ENCODE measurements at places on chromosomes 1 and 21. TPM values are rescaled to one million over a fixed set of nuclear protein-coding genes. Genes with fewer than 3 reads are reported as not detected.

INSRR gene
- 0.68 TPM for total RNA-seq

SIK1 gene
- total RNA-seq: 12.5 TPM

RXFP4 gene
- total RNA-seq: not detected

ZC3H12A gene
- total RNA-seq: 40.4 TPM

RAB3B gene
- total RNA-seq: 0.02 TPM

CHIT1 gene
- 0.21 TPM for total RNA-seq

COL24A1 gene
- 0.02 TPM for total RNA-seq

AMY1B gene
- not detected for total RNA-seq

GRCh38 chr1:156251527-156251926, 3.7 kb upstream of the PAQR6 start:
- no peak overlapping the region for H3K27ac ChIP-seq
- no peak for DNase-seq
- H3K4me1 ChIP-seq: peaks cover 6% of the 10 kb centered on the region
- peaks cover 33% of the 10 kb centered on the region for H3K36me3 ChIP-seq
- no peak overlapping the region for H3K4me3 ChIP-seq

DNA sequence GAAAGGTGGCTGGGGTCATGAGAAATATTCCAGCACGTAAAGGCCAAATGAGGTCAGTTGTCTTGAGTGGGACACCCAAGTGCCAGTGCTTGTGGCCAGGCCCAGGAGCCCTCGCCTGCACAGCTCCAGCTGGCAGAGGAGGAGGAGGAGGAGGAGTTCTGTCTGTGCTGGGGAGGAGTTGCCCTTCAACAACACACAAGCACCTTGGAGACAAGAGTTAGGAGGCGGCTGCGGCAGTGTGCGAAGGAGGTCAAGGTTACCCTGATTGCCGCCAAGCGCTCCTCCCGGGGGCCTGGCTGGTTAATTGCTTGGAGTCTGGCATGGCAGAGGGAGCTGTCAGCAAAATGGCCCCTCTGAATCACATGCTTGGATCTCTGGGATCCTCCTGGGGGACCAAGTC, 45.1 kb downstream of the GRIK3 start:
- H3K27ac ChIP-seq: no peak overlapping the region
- DNase-seq: no peak
- peaks cover 4% of the 10 kb centered on the region for H3K27me3 ChIP-seq
- no peaks in the 10 kb centered on the region for H3K4me1 ChIP-seq

GRCh38 chr1:147539122-147539575, 2.2 kb upstream of the BCL9 start:
- peaks cover 29% of the 10 kb centered on the region for H3K4me1 ChIP-seq
- no peaks in the 10 kb centered on the region for H3K36me3 ChIP-seq
- no peak for DNase-seq
- H3K27me3 ChIP-seq: peaks cover 5% of the 10 kb centered on the region
- H3K4me3 ChIP-seq: no peak overlapping the region

- peaks cover 2% of the 10 kb centered on the region for H3K27me3 ChIP-seq
- no peak overlapping the region for H3K27ac ChIP-seq
- no peaks in the 10 kb centered on the region for H3K36me3 ChIP-seq
Measured at GRCh38 chr1:180927841-180928240, 15.1 kb downstream of the KIAA1614 start.

DNA sequence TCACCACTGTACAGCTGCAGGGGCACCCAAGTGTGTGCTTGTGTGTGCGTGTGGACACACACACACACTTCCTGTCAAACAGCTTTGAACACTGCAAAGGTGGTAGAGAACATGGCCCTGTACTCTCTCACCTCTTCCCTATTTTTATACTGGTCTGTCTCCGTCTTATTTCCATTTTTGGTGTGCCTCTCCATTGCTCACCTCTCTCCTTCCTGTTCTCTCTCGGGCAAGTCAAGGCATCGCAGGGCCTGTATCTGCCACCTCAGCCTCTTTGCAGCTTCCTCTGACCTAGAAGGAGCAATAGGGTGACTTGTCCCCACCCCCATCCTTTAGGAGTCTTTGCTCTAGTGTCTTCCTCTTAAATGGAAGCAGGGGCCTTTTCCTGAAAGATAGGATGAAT, 2.2 kb downstream of the SMCP start:
- no peak for DNase-seq
- H3K27me3 ChIP-seq: peaks cover 7% of the 10 kb centered on the region
- no peak overlapping the region for H3K27ac ChIP-seq
- no peak overlapping the region for H3K4me3 ChIP-seq

DNA sequence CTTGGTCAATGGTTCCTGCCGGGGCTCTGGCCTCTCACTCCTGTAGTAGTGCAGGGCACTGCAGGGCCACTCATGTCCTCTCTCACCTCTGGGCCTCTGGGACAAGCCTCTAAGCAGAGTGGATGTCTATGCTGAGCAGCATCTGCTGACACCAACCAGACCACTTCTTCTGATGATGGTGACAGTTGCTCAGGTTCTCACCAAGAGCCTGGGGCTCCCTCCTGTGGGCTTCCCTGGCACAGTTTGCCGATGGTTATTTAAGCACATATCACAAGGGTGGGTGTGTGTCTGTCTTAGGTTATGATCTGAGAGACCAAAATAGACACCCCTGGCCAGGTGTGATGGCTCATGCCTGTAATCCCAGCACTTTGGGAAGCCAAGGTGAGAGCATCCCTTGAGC, 17.4 kb upstream of the GPR137B start:
- peaks cover 15% of the 10 kb centered on the region for H3K27me3 ChIP-seq
- H3K4me1 ChIP-seq: peaks cover 24% of the 10 kb centered on the region
- no peaks in the 10 kb centered on the region for H3K36me3 ChIP-seq
- DNase-seq: no peak
- no peak overlapping the region for H3K27ac ChIP-seq
- no peak overlapping the region for H3K4me3 ChIP-seq

DNA sequence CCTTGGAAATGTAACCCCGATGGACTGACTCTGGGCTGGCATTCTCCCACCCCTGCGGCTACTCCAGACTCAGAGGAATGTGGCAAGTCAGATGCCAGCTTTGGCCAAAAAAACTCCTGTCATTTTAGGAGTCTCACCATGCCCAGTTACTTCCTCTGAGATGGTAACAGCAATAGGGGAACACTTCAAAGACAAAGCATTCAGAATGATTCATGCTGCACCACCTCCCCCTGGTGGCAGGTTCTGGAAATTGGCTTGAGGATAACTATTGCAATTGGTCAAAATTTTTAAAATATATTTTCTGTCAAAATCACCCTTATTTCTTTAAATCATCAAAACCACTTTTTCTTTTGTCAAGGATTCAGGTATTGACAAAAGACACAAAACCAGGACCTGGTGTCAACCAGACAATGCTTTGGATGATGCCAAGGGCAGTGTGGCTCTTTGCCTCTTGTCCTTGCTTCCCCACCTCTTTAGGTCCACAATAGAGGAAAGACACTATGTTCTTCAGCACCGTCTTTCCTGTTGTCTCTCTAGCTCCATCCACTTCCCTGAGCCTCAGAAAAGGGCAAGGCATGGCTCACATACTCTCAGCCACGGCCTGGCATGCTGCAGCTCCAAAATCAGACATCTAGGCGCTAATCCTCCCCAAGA, 9.9 kb upstream of the CDCA8 start:
- H3K27ac ChIP-seq: no peak overlapping the region
- H3K4me1 ChIP-seq: peaks cover 6% of the 10 kb centered on the region
- H3K36me3 ChIP-seq: peaks cover 36% of the 10 kb centered on the region
- H3K4me3 ChIP-seq: no peak overlapping the region

Measured in activated CD4-positive, alpha-beta T cell treated with anti-CD3 and anti-CD28 coated beads, Interleukin-2, amount 10 ng/mL, durations not matched to agents 24 days and 14 days (primary cell).